Cortex of kidney (tissue), 1 donor: ENCODE measurements at places on chromosomes 2 and 18.

DNA sequence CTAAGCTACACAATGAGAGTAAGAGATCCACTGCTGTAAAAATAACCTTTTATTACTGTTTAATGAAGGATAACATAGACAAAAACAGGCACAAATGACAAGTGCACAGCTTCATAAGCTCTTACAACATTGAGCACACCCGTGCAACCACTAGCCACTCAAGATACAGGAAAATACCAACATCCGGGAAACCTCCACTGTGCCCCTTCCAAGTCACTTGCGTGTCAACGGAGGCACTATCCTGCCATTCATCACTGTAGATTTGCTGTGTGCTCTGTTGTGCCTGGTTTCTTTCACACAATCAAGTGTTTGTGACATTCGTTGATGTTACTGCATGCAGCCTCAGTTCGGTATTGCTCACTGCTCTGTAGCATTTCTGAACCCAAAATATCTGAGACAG, 292.9 kb upstream of the MYT1L start:
- DNase-seq = no peak

GRCh38 chr2:222728621-222729020, 57.2 kb downstream of the MOGAT1 start:
- DNase-seq = no peak

GRCh38 chr2:60533101-60534051, 20.1 kb downstream of the BCL11A start:
- no peak for DNase-seq

GRCh38 chr18:11251229-11251890, 102.0 kb upstream of the PIEZO2 start:
- DNase-seq = no peak

- no peak for DNase-seq
Observed at GRCh38 chr2:39487398-39488250, 50.5 kb upstream of the MAP4K3 start.

- DNase-seq = no peak
Observed at GRCh38 chr2:160306985-160307384, 106.9 kb upstream of the ITGB6 start.

- DNase-seq = no peak
Observed at GRCh38 chr2:105379741-105380186, 19.1 kb downstream of the FHL2 start.

DNA sequence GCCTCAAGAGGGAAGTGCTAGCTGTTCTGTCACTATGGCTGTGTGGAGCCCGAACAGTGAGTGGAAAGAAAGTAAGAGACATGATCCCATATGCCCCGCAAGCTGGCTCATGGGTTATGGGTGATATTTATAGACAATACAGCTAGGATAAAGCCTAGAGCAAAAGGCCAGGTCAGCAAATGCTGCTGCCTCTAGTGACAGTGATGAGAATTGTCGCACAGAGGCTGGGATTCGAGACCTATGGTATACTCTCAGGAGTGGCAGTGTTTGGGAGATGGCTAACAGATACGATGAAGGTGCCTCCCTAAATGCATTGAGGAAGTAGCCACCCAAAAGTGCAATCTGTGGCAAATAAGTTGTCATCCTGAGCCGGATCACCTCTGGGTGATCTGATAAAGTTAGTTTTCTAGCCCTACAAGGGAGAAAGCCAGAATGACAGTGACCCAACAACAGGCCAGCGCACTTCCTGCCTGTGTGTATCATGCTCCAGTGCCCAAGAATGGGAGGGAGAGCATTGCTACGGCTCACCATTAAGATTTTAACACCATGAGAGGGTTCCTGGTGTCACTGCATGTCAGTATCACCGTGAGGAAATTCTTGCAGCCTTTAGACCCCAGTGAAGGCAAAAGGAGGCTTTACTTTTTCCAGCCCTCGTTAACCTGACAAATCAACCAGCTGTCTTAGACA, 92.2 kb upstream of the TGFA start:
- no peak for DNase-seq

- no peak for DNase-seq
Observed at GRCh38 chr2:116467243-116467642, 1347.2 kb upstream of the DDX18 start.

DNA sequence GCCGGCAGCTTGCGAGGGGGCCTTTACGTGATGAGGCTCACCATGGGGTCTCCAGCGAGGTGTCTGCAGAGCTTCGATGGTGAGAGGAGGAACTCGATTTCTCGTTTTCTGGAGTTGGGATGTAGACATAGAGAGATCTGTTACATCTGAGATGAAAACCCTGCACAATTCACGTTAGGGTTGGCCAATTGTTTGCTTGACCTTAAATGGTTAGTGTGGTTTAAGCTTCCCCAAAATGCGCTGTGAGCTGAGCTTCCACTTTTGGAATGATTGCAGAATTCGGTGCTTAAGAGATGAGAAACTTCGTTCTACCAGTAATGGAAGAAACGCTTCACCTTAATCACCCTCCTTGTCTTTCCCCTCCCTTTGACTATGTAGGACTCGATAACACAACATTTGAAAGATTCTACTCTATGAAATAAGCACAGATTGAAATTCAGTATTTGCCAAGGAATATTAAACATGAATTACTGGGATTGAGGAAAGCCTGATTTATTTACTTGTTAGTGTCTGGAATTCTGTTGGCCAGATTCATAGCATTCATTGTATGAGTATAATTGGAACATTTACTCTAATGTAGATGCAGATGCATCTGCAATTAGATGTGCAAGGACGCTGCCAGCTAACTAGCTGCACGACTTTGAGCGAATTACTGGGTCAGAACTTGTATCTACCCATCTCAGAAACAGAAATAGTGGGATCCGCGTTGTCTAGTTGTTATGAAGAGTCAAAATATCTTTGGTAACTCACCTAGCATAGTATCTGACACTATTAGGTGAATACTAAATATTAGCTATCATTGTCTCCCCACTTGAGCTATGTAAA, 1.6 kb upstream of the KLF7 start:
- no peak for DNase-seq

DNA sequence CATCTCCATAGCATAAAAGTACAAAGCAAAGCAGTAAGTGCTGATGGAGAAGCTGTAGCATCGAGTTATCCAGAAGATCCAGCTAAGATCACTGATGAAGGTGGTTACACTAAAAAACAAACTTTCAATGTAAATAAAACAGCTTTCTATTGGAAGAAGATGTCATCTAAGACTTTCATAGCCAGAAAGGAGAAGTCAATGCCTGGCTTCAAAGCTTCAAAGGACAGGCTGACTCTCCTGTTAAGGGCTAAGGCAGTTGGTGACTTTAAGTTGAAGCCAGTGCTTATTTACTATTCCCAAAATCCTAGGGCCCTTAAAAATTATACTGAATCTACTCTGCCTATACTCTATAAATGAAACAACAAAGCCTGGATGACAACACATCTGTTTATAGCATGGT, 44.0 kb downstream of the METTL8 start:
- DNase-seq = no peak

DNA sequence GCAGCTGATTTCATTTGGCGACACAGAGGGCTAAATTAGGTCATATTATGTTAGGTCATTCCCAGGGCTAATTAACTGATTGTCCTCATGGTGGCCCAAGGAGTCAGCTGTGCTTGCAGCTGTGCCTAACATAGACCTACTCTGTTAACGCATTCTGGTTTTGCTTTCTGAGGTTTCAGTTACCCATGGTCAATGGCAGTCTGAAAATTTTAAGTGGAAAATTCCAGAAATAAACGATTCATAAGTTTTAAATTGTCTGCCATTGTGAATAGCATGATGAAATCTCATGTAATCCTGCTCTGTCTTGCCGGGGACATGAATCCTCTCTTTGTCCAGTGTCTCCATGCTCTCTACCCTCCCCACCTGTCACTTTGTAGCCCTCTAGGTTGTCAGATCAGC, 168.7 kb downstream of the KCNS3 start:
- DNase-seq = no peak

DNA sequence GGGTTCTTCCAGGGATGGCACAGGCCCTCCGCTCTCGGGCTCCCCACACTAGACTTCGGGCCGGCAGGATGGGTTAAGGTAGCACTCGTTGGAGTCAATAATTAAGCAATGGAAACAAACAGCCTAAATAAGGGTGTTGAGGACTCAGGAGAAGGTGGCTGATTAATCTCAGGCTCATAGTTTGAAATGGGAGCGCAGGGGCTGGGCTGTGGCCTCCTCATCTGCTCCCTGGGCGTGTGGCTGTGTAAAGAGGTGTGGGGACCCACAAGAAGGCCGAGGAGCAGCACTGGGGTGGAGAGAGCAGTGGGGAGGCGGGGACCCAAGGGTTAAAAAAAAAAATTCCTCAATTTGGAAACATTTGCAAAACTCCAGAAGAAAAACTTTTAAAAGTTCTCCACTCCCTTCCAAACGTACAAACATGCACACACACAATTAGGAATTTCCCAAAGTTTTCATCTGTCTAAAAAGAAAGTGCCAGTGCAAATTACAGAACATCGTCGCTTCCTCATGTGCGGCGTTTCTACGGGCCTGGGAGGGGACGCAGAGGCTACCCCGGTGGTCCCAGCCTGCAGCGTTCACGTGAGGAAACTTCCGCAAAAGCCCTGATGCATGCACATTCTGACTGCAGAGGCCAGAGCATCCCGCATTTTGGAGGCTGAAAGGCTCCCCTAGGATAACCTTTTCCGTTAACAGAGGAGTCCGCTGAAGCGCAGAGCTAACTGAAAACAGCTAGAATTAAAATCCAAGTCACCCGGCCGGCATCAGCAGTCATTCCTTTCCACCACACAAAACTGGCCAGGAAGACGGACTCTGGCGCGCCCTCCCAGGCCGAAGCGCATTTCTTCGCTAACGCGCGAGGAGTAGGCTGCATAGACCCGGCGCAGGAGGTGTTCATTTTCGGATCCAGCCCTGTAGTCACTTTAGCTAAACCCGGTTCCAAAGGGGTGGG, 1.0 kb upstream of the TUBB6 start:
- no peak for DNase-seq

DNA sequence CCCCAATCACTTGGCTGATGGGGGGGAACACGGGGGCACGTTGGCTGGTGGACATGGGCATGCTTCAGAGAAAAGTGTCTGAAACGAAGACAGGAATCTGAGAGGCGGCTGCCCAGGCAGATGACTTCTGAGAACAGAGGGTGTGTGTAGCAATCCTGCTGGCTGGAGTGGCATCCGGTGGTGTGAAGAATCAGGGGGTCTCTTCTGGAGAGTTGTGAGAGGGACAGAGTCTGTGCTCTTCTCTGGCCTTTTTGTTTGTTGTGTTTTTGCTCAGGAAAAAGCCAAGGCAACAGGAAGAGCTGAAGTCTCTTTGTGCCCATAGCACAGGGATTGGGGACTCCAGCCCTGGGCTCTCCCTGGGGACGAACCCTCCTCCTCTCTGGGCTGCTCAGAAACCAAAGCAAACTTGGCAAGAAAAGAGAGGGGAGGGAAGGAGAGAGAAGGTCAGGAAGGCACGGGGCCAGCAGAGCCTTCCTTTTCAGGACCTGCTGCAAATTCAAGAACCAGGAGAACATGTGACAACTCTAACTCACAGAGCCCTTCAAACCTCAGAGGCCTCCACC, 97.0 kb upstream of the SMAD2 start:
- DNase-seq = no peak

- DNase-seq = no peak
Observed at GRCh38 chr18:46402396-46402795, 254.6 kb downstream of the LOXHD1 start.

DNA sequence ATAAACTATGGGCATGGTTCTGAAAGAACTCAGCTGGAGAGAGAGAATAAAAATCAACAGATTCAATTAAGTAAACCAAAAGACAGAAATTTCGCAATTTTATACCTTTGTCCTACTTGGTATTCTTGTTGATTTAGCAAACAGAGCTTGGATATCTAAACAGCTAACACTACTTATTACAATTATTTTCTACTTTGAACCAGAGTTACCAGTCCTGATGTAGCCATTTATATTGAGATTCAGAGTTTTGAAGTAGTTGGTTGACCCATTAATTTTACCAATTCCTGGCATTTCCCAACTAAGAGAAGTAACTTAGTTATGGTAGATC, 48.9 kb downstream of the ASXL2 start:
- DNase-seq = no peak

DNA sequence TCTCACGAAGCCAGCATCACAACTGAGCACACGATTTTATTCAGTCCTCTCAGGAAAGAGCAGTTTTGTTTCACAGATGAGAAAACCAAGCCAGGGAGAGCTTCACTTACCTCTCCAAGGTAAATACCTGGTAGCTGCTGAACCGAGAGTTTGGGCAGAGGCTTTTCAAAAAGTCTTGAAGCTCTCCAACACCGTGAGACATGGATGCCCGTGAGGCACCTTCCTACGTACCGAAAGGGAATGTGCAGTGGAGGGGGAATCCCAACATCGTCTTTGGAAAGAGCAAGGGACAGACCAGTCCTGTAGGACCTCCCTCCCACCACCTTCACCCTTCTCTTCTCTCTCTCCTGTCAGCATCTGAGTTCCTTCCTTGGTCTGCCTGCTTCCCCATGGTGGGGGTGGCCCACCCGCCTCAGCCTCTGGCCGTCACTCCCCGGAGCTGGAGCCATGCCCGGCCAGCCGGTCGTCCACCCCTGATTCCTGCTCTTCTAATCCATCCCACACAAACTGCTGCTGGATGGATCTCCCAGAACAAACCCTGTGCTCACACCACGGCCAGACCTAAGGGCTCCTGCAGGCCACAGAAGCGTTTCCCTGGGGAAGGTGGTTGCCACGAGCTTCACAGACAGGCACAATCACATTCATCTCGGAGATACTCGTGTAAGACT, 97.3 kb upstream of the SNTG2 start:
- no peak for DNase-seq

DNA sequence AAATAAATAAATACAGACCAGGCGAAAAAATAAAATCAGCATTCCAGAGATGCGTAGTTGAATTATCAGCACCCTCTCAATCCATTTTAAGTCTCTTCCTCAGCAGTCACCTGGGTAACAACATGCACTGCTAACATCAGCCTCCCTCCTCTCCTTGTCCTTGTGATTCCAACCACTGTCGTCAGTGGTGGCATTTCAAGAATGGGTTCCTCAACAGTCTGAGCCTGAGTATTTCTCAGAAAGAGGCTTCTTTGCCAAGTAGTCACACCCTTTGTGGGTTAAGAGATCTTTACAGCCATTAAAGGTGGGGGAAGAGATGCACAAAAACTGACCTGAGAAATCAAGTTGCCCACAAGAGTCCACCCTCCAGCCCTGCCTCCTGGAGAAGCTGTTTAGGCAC, 39.0 kb downstream of the NOL10 start:
- no peak for DNase-seq
